Progenitor cell of endocrine pancreas (in vitro differentiated cells): ENCODE measurements at places on chromosomes 3 and 15. TPM values are rescaled to one million over a fixed set of nuclear protein-coding genes. Genes with fewer than 3 reads are reported as not detected.
A peak's percentile ranks its signal among the peaks of the same experiment; 100 is the strongest.

DNA sequence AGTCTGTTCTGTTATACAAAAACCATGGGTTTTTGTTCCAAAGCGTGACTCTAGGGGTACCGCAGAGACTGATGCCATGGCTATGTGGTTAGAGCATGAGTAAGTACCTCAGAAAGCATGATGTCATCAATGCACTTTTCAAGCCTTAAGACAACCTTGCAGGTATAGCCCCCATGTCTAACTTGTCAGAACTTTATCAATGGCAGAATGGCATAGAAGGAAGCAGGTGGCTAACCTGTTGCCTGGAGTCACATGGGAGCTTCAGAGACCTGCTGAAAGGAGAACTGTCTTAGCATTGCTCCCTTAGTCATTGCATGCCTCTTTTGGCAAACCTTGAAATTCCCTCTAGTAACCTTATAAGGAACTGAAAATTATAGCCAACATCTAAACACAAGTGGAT is 52.5 kb downstream of the EOMES start:
- no peak for DNase-seq
- no peak overlapping the region for H3K27ac ChIP-seq
- peaks cover 10% of the 10 kb centered on the region for H3K4me1 ChIP-seq
- no peaks in the 10 kb centered on the region for H3K36me3 ChIP-seq

DNA sequence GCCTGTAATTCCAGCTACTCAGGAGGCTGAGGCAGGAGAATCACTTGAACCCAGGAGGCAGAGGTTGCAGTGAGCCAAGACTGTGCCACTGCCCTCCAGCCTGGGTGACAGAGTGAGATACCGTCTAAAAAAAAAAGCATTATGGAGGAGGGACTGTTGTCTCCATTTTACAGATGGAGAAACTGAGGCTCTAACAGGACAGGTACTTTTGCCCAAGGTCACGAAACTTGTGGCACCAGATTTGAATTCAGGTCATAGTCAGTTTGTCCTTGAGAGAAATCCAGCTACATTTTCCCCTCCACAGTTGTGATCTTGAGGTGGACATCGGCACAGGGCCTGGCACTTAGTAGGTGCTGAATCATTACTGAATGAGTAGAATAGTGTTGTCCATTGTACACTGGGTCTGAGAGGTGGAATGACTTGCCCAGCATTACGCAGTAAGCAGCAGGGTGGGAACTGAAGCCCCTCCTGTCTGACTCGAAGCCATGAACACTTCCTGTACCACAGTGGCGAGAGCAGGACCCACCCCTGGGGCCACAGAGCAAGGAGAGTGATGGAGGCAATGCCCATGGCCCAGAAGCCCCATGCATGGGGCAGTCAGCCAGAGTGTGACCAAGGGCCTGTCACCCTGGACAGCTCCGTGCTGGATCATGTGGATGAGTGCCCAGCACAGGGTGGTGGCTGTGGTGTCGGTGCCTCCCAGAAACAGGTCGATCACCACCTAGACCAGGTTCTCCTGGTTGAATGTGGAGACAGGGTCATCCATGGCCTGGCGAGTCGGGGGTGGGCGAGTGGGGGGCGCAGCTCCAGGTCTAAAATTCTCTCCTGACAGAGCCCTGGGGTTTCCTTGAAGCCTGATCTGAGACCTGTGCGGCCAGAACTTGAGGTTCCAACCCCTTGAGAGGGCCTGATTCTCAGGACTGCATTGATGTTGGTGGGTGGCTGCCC is 20.4 kb upstream of the PARL start:
- no peaks in the 10 kb centered on the region for H3K4me1 ChIP-seq
- H3K27ac ChIP-seq, result peak overlapping the region; percentile 62
- H3K27me3 ChIP-seq, result peaks cover 4% of the 10 kb centered on the region
- no peak overlapping the region for H3K4me3 ChIP-seq
- H3K36me3 ChIP-seq, result no peaks in the 10 kb centered on the region

DNA sequence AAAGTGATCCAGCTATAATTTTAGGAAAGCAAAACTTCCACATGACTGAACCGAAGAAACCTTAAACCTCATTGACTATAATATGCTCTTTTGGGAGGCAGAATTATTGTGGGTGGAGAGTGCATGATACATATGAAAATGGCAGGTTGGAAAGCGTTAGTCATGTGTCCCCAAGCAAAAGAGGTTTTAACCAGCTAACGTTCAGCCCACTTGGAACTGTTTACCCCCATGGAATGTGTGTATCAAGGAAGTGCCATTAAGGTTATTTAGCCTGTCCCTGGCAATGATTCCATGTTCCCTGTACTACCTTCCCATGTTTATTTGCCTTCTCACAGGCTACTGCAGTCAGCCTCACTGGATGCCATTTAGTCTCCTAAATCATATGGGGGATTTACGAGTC is 44.1 kb upstream of the LRRC58 start:
- no peak overlapping the region for H3K4me3 ChIP-seq
- H3K36me3 ChIP-seq, result peaks cover 19% of the 10 kb centered on the region
- H3K4me1 ChIP-seq, result peaks cover 6% of the 10 kb centered on the region
- H3K27ac ChIP-seq, result no peak overlapping the region

Gene RBP2
- not detected in 2 replicates for total RNA-seq
